ENCODE measurements at places on chromosomes 6 and 20.

DNA sequence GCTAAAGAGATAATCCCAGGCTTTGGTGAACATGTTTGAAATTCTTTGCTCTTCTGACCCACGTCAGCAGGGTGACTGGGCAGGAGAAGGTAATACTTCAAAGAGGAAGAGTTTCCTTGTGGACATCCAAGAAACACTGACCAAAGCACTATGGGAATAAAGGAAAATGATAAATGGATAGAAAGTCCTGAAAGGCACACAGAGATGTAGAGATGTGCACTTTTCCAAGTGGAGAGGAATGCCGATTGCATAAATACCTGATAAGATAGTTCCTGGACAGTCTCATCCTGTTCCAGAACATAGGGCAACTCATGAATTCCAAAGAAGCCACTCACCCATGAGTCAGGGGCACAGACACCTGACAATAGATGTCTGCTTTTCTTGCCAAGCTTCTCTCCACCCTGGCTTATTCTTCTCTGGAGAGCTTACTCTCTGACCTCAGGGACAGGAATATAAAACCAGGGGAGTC lies 191.3 kb upstream of the FOXA2 start:
- no peak for DNase-seq

- DNase-seq: no peak
Observed at GRCh38 chr6:160065200-160065599, 56.4 kb upstream of the SLC22A1 start.

GRCh38 chr6:68642977-68643376 lies 7.9 kb downstream of the ADGRB3 start:
- no peak for DNase-seq

GRCh38 chr6:74065705-74066104 lies 369.7 kb downstream of the CD109 start:
- DNase-seq: no peak

- no peak for DNase-seq
Observed at GRCh38 chr6:80907831-80908230, 801.4 kb downstream of the BCKDHB start.

DNA sequence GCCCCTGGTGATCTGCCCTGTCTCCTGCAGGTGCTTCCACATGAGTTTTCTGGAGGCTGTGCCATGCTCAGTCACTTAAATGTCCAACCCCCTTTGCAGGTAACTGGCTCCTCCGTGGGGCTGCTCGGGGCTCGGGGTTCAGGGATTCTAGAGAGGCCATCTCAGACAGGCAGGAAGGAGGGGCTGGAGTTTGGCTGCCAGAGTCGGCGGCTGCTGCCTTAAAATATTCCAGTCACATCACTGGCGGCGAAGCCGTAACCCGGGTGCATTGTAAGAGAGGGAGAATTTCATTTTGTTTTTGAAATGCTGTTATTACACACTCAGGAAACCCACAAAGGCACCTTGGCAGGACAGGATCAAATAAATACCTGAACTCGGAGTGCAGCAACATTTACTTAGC lies 212.9 kb upstream of the PMEPA1 start:
- no peak for DNase-seq

DNA sequence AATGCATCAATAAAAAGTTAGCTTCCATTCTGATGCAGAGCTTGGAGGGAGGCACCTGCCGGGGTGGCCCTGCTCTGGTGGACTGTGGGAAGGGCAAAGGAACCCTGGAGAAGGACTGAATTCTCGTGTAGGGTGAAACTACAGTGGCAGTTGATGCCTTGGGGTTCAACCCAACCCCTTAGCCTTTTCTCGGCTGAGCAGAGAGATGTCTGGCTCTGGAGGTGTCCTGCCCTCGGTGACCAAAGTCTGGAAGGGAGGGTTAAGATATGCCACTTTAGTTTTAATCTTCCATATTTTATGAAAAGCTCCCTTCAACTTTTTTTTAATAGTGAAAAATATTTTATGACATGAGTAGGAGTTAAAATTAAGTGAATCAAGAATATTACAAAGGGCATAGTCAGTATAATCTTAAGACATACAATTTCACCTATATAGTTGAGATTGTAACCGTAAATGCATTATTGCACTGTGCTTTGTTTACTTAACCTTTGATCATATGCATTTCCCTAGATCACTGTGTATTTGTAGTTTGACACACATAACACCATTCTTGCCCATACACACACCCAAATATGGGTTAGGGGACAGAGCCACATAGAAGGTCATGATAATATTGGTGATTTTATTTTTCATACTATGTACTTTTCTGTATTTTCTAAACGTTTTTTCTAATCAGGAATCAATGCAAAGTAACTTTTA lies 179.6 kb downstream of the MCHR2 start:
- DNase-seq: no peak

GRCh38 chr6:159101656-159102055 lies 56.9 kb upstream of the TAGAP start:
- no peak for DNase-seq

- DNase-seq: no peak
Observed at GRCh38 chr20:6657111-6657510, 110.4 kb upstream of the BMP2 start.

DNA sequence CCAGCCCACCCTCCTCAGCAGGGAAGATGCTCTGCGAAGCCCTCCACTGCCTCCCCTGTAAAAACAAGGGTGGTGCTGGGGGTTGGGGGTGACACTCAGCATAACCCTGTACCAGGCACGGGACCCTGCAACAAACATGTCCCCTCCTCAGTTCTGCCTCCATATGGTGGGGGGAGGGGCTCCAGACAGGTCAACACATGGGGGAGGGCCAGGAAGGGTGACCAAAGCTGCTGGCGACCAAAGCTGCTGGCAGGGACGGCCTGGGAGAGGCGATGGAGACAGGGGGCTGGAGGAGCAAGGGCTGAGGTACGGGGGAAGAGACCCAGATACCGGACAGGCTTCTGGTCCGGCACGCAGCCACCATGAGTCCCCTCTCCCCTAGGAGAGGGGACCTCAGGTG lies 123.2 kb downstream of the TAF4 start:
- no peak for DNase-seq

DNA sequence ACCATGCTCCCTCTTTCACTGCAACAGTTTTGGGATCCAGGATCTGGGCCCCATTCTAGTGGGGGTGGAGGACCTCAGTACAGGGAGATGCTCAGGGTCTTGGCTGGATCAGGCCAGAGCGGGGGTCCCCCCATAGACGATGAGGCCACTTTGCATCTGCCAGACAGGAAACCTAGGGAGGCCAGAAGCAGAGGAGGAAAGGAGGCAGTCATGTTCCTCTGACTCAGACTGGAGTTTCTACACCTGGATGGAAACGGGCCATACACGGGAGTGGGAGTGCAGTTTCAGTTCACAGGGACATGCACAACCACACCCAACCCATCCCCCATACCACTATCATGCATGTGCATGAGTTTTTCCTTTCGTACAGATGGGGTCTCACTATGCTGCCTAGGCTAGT lies 3.6 kb upstream of the EMILIN3 start:
- no peak for DNase-seq

DNA sequence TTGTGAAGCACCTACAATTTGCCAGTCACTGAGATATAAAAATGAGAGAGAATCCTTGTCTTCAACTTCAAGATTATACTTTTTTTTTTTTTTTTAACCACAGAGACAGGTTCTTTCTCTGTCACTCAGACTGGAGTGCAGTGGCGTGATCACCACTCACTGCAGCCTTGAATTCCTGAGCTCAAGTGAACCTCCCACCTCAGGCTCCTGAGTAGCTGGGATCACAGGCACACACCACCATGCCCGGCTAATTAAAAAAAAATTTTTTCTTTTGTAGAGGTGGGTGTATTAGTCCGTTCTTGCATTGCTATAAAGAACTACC lies 51.6 kb upstream of the PMEPA1 start:
- DNase-seq: no peak

- no peak for DNase-seq
Observed at GRCh38 chr6:137630666-137631065, 136.5 kb upstream of the OLIG3 start.

DNA sequence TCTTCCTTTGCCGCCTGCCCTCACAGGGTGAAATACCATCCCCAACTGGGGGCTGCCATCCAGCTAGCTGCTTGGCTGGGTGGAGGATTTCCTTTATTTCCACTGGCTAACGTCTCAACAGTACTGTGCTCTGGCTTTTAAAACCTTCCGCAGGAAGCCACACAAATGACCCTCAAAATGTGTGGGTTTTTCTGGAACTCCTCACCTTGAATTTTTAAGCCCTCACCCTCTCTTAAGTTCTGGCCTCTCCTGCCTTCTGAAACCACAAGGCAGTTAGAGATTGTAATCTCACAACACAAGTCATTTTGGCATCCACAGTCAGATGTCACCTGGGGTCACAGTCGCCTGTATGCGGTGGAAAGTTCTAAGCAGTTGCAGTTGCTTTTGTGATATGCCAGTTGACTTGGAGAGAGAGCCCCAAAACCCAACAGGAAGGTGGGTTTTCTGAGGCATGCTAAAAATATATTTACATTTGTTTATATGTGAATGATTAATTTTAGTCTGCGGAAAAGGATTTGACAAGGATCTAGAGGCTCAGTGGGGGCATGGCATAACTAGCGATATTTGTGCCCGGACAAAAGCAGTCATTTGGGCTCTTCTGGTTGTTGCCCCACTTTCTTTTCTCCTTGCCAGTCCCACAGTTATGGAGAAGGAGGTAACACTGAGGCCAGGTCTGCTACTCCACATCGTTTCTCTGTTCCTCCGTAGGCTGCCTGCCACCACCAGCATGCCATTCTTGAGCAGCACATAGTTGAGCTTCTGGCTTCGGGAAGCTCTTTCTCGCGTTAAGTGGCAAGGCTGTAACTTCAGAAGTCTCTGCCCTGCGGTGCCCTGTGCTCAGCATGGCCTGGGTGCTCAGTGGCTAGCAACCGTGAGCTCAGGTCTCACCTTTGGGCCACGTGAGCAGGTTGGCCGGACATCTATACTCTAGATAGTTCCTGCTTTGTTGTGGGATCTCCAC lies 335.3 kb downstream of the CD83 start:
- DNase-seq: peak; percentile 43

DNA sequence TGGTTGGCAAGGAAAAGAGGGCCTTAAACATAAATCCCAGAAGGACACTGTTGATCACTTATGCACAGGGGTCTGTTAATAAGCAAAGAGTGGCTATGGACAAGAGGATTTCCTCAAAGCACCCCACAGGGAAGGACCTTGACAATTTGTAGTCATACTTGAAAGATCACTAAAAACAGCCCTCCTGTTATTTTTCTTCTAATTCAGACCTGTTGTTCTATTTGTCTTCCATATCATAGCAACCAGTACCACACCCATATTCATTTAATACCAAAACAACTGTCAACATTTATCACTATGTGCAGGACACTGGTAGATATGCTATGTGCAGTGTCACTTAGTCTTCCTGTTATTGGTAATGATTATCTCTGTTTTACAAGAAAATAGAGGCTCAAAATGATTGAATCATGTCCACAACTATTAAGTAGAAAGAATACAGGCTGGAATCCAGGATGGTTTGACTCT lies 3.2 kb upstream of the DYNLRB1 start:
- peak; percentile 39 for DNase-seq

GRCh38 chr20:15565786-15566185 lies 1007.5 kb downstream of the KIF16B start:
- no peak for DNase-seq

DNA sequence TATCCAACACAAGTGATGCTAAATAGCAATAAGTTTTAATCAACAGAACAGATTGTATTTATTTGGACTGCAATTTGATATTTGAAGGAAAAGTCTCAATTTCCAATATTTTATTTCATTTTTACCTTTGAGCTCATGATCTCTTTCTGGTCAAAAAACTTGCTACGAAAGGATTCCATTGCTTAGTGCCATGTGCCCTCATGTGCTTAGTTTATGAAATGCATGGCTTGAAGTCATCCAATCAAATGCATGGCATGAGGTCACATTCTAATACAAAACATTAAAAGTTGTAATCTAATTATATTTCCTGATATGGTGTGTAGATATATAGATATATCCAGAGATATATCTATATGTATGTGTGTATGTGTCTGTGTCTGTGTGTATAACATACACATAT lies 321.2 kb upstream of the ADGRB3 start:
- DNase-seq: no peak

DNA sequence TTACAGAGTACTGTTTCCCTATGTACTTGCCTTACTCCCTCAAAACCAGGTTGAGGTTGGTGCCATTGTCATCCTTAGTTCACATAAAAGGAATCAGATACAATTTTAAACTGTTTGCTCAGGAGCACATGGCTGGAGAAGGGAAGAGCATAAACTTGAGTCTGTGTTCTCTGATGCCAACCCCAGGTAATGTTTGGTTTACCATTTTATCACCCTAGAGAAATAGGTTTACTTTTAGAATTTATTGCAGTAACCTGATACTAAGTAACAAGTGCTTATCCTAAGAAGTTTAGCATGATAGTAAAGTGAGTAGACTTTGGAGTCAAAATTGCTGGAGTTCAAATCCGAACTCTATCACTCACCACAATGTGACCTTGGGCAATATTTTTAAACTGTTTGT lies 86.3 kb downstream of the RFPL4B start:
- no peak for DNase-seq

DNA sequence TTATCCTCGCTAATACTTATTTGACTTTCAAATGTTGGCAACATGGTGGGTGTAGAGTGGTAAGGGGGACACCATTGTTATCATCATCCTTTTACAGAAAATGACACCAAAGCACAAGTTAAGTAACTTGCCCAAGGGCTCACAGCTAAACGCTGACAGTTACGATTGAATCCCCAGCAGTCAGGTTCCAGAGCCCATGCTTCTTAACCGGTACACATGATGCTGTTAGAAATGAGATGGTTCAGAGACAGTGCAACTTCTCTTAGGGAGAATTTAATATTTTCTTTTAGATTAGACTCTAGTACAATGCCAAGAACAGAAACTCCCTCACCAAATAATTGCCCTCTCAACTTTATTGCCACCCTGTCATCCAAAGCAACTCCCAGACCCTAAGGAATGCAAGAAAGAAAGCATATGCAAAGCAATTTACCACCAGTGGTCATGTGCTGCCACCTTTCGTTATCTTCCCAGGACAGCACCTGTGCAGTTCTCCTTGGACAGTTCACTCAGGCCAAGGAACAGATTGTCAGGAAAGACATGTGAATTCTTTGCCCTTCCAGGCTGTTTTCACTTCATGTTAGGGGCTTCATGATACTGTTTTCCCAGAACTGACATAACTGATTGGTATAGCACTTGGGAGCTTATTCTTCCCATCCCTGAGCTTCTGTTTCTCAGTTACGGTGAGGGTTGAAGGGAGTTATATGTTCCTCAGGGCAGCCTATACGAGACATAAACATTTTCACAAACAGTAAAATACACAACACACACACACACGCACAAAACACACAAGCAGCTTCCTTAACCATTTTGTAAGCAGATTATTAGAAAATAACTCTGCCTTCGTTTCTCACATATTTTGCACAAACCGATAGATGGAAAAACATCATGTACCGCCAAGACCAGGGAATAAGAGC lies 5.1 kb downstream of the HLA-DMA start:
- peak; percentile 57 for DNase-seq

DNA sequence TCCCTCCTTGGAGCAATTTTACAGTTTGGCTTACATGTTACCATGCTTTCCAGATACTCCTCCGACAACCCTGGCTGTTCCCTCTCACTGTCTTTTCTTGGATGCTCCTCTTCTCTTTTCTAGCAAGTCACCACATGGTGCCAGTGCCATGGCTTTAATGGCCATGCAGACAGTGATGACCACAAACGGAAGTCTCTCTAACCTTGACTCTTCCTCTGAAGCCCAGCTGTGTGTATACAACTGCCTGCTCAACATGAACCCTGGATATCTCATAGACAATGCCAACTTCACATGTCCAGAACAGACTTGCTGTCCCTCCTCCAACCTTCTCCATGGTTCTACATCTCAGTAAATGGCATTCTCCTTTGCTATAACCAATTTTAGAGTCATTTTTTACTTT lies 49.8 kb upstream of the NEDD9 start:
- DNase-seq: no peak

- no peak for DNase-seq
Observed at GRCh38 chr20:60349418-60349817, 391.2 kb downstream of the CDH26 start.

Data from CD4-positive, alpha-beta T cell treated with Interleukin-15 for 4 hours (primary cell).